Fibroblast of mammary gland (primary cell): ENCODE measurements at places on chromosomes 13 and 19.

GRCh38 chr19:50490411-50490811 lies 13.8 kb upstream of the GARIN5A start:
- no peak for DNase-seq

- DNase-seq = no peak
These were observed 105.0 kb downstream of the STK24 start for GRCh38 chr13:98471934-98472333.

DNA sequence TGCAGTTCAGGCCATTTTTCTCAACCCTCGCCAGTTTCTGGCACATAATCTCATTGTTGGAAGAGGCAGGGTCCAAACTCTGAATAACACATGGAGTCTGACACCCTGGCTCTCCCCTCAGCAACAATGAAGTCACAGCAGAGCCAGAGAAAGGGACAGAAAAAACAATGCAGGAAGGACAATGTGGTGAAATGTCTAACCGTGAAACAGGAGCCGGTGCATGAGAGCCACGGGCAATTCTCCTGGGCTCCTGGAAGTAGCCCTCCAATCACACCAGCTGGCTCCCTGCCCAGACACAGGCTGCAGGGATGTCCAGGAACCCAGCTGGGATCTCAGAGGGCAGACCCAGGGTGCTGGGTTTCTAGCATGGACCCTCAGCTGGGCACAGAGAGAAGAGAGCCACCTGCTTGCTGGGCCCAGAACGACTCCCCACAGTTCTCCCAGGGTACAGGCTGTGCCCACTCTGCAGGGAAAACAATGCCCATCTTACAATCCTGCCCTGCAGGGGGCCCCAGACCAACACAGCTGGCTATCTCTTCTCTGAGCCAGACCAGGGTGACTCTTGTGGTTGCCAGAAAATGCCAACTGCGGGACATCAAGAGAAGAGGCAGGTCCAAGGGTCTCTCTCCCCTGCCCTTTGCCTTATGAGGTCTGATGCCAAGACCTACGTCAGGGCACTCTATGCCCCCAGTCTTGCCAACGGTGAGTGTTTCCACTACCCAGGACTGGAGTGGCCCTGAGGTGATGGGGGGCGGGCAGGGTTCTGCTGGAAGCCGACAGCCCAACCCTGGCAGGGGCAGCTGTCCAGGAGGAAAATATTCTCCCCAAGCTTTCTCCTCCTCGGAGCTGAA lies 64.5 kb downstream of the CEBPG start:
- DNase-seq = no peak

DNA sequence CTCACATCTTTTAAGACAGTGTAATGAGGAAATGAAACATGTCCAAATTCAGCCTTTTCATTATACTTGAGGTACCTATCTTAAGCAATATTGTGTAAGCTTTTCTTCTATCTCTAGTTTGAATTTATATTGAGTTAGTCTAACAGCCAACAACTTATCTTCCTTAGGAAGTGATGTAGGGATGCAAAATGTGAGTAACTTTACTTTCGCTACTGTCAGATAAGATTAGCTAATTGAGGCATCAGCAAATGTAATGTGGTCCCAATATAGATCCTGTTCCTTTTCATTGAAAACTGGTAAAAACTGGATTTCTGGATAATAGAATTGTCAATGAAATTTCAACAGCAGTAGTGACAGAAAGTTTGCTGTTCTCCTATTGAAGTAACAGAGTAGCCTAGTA lies 902.2 kb downstream of the GPC5 start:
- DNase-seq = no peak

GRCh38 chr19:36183245-36183628 lies 31.0 kb upstream of the COX7A1 start:
- no peak for DNase-seq

DNA sequence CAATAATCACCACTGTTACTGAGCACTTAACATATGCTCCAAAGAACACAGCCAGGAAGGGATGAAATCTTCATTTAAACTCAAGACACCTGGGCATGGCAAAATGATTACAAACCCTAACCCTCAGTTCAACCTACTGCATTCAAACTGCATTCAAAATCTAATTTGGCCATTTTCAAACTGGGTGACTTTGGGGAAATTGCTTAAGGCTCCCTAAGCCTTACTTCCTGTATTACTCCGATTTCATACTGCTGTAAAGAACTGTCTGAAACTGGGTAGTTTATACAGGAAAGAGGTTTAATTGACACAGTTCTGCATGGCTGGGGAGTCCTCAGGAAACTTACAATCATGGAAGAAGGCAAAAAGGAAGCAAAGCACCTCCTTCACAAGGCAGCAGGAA lies 50.4 kb downstream of the CBY2 start:
- no peak for DNase-seq

DNA sequence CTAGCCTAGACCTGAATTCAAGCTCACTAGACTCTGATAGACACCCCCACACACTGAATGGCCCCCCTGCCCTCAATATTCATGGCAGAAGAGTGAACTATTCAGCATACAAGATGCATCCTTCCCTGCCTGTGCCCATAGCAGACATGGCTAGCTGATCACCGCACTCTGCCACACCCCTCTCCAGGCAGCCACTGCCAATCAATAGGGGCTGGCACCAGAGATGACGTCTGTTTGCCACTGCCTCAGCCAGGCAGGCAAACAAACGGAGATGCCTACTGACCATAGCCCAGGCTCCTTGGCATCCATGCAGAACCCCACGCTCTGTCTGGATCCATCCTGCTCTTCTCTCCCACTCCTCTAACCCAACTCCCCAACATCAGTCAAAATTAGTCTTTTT lies 13.8 kb upstream of the NPAS1 start:
- peak; percentile 19 for DNase-seq

GRCh38 chr19:34131100-34131499 lies 41.2 kb upstream of the LSM14A start:
- peak; percentile 10 for DNase-seq

- peak; percentile 90 for DNase-seq
These were observed at the start of gene ZNF714 for GRCh38 chr19:21082011-21082975. TSS of gene ZNF714 (plus strand) at chr19:21082203. CDS start at chr19:21098269, 16,066 bp downstream.

- no peak for DNase-seq
These were observed 158.0 kb downstream of the KCTD15 start for GRCh38 chr19:33954686-33955085.

GRCh38 chr13:26372747-26373146 lies 118.8 kb downstream of the CDK8 start:
- no peak for DNase-seq

GRCh38 chr13:77868717-77869116 lies 49.9 kb downstream of the EDNRB start:
- DNase-seq = peak; percentile 77

DNA sequence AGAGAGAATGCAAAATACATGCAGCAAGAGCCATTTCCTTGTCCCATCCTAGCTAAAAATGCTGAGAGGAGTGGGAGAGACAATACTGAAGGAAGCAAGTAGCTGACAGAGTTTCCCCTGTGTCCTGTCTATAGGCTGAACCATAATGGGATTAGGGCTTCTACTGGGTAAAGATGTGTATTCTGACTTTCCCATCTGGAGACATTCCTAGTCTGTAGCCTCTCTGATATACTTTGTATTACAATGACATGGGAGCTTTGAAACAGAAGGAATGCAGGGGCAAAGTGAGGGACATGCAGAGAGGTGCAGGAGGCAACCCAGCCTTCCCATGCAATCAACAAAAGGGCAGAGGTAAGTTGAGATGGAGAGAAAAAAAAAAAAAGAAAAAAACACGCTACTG lies 10.5 kb upstream of the GPC6 start:
- no peak for DNase-seq

DNA sequence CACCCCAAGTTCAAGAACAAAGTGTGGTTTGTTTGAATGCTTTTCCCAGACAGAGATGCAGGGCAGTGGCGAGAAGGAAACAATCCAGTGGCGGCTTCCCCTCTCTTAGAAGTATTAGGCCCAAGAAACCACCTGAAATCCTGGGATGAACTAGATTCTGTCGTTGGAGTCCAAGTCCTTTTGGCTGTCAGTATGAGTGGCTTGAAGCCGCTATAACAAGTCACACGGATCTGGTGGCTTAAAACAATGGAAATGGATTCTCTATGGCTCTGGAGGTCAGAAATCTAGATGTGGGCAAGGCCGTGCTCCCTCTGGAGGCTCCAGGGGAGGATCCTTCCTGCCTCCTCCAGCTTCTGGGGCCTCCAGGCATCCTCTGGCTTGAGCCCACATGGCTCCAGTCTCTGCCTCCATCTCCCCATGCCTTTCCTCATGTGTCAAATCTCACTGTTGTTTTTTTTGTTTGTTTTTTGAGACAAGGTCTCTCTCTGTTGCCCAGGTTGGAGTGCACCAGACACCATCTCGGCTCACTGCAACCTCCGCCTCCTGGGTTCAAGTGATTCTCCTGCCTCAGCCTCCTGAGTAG lies 97.7 kb downstream of the GNG7 start:
- DNase-seq = no peak

- DNase-seq = peak; percentile 55
These were observed 20.3 kb downstream of the LYL1 start for GRCh38 chr19:13082192-13083007.

DNA sequence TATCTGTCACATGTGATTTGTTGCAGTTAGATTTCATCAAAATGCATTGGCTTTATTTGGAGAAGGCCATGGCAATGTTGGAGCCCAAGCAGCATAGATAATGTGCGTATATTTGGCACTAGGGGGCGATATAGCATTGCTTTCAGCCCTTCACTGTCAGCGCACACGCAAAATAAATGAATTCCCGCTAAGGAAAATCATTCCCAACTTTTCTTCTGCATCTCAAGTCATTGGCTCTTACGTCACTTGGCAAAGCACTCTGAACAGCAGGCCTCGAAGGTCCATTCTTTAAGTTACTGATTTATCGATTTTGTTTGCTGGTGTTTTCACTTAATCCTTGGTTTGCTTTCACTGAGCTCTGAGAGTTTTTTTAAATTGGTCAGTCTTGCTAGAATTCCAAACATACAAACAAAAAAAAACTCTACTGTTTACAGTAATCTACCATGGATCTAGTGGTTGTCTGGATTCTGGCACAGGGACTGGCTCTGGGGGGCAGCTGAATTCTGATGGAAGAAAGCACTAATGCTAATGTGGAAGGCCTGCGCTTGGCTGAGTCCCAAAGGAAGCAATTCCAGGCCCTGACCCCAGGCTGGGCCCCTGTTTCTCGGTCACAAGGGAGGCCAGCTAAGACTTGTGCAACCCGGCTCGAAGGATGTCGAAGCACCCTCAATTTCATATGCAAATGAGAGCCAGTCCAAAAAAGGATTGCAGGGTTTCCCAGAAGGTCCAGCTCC lies 97.7 kb upstream of the IPO5 start:
- DNase-seq = peak; percentile 91

DNA sequence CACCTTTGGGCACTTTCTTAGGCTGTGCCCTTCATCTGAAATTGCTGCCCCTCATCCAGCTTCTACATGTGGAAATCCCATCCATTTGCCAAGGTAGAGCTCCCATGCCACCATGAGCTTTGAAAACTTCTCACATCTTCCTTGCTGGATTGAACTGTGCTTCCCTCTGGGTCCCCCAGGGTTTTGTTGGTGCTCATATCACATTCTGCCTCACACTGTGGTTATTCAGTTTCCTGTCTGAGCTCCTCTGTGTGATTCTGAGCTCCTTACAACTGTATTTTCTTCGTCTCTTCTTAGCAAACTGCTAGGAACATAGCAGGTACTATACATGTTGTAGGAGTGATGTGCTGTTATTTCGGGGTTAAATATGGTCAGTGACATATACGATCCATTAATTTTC lies 74.9 kb upstream of the KL start:
- no peak for DNase-seq

DNA sequence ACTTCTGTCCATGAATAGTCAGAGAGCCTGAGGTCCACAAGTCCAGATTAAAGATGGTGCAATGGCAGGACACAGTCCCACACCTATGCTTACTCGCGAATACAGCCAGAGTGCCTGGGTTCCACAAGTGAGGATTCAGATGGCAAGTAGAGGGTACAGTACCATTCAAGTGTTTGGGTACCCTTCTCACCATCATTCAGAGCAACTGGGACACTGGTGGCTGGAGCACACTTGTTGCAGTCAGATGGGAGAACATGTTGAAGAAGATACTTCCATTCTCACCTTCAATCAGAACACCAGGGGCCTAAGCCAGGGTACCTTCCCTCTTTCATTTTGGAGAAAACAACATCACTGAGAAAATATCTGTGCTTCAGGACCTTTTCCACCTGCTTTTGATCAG lies 43.7 kb upstream of the ZNF599 start:
- no peak for DNase-seq

DNA sequence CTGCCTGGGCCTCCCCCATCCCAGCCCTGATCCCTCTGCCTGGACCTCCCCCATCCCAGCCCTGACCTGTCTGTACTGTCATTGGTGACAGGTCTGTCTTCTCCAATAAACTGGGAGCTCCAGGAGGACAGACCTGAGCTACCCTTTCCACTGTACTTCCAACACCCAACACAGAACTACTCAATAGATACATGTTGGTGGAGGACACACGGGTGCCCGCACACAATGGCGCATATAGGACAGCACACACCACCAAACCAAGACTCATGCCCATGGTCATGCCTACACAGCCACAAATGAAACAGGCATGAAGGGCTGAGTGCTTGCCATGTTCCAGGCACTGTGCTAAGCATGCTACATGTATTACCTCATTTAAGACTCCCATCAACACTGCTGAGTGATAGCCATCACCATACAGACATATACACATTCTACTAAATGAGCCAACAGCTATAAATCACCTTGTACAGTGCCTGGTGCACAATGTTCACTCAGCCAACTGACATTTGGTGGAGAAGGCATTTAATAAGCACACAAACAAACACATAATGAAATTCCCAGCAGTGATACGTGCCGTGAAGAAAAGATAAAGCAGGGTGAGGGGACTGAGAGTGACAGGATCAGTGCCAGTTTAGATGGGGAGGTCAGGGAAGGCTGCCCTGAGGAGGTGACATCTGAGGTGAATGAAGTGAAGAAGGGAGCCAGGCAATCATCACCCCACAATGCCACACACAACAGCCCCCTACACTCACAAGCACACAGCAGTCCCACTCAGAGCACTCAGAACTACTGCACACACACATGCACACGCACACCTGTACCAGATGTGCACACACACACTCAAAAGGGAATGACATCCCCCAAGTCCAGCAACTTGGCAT lies 857 bp downstream of the POU2F2 start:
- DNase-seq = no peak

DNA sequence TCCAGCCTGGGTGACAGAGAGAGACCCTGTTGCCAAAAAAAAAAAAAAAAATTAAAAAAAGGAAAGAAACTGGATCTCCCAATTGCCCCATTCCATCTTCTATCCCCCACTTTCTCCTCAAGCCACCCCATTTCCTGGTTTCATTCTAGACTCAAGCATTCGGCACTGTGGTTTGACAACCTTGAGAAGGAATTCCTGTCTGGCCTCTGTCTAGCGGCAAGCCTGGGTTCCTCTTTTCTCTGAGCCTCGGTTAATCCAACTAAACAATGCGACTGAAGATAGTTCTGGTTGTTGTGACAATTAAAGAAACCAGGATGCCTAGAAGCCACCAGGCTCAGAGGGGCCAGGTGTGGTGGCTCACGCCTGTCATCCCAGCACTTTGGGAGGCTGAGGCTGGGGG lies 3.3 kb upstream of the C3 start:
- DNase-seq = no peak

DNA sequence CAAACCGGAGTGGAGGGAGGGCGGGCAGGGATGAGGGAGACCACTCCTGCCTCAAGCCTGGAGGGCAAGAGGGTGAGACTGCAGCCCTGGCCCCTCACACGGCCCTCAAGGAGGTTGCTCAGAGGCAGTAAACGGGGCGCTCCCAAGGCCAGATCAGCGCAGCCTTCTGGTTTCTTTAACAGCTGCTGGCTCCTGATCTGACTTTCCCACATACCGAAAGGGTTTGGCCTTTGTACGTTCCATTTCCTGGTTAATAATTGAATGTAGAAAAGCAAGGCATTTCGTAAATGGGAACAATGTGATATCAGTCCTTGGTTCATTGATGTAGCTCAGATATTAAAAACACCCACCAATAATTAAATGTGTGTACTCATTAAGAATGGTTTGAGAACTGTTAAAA lies 71.5 kb downstream of the GGACT start:
- no peak for DNase-seq
